Cerebellar nuclear complex (tissue), 1 donor: ENCODE measurements at places on chromosomes 4 and X.

GRCh38 chr4:166594326-166594946 is 639.9 kb downstream of the SPOCK3 start:
- DNase-seq = no peak

DNA sequence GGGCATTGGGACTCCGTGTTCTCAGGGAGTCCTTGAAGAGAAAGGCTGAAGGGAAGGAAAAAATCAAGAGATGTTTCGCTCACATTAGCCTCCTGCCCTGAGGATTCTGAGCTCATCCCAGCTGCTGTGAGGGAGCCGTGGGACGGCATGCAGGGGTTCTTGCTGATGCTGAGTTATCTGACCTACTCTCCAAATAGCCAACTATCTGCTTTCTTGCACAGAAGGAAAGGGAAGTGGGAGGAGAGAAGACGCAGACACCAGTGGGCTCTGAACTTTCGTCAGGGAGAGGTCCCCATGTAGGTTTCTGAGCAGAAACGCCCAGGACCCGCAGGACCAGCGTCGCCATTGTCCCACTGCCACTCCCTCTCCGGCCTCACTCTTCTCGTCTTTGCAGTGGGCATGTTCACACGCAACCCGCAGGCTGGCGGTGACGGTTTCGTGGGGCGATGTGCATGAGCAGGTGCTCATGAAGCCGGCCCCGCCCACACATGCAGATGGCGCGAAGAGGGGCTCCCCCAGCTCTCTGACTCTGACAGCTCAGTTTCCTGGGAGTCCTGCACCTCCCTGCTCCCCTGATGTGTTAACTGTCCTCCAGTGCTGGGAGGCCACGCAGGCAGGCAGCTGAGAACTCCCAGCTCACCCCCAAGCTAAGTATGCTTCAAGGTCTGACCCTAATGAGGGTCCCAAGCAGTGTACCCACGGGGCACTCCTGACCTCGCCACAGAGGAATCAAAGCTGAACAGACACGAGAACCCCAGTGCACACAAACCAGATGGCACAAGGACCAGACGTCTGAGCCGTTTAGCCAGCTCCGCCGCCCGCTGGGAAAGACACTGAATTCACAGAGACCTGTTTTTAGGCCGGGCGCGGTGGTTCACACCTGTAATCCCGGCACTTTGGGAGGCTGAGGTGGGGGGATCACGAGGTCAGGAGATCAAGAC is 13.6 kb upstream of the ABLIM2 start:
- no peak for DNase-seq

- no peak for DNase-seq
Observed at GRCh38 chr4:164482758-164483157, 271.2 kb upstream of the SMIM31 start.

DNA sequence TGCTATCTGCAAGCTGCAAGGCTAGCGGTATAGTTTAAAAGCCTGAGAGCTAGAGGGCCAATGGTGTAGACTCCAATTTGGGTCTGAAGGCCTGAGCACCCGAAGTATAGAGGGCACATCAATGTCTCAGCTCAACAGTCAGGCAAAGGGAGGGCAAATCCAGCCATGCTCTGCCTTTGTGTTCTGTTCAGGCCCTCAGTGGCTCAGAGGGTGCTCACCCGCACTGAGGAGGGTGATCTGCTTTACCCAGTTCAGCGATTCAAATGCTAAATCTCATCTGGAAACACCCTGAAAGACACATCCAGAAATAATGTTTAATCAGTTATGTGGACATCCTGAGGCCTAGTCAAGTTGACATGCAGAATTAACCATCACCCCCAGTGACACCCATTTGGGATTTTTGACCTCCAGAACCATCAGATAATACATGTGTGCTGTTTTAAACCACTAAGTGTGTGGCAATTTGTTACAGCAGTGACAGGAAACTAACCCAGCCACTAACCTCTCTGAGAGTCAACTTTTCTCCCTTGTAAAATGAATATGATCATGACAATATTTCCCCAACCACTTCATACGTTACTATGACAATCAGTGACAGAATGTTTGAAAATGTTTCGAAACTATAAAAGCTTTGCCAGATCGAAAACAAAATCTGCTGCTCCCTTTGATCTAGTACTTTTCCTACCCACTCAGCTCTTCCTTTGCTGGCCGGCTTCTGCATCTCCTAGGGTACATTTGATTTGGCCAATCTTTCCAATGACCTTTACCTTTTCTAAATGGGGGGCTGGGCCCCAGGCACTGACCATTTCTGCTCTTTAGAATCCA is 8.4 kb upstream of the TBL1X start:
- DNase-seq = no peak
